Transverse colon (tissue), 4 donors: ENCODE measurements at places on chromosomes 4 and X. TPM values are rescaled to one million over a fixed set of nuclear protein-coding genes. Genes with fewer than 3 reads are reported as not detected.

RBM10 gene
- total RNA-seq, result 32.8 TPM

CDX4 gene
- total RNA-seq, result not detected

TMPRSS11D gene
- total RNA-seq, result 3.4 TPM

TMEM165 gene
- 152 TPM for total RNA-seq

MGARP gene
- 0.64 TPM for total RNA-seq

HOPX gene
- total RNA-seq, result 8.9 TPM

LRIT3 gene
- total RNA-seq, result 0.16 TPM

CCDC149 gene
- 5.6 TPM for total RNA-seq

LDOC1 gene
- 37.0 TPM for total RNA-seq

TRPC3 gene
- not detected for total RNA-seq

NPY2R gene
- total RNA-seq, result 1.00 TPM

PAGE2B gene
- total RNA-seq, result not detected
